Ovary (tissue), 10 donors: ENCODE measurements at places on chromosomes 16 and 17. TPM values are rescaled to one million over a fixed set of nuclear protein-coding genes. Genes with fewer than 3 reads are reported as not detected.

PABPN1L gene
- 0.25 TPM for polyA plus RNA-seq

PRSS22 gene
- 0.10 TPM for polyA plus RNA-seq

ZNF174 gene
- polyA plus RNA-seq: 22.2 TPM

CLEC19A gene
- not detected for polyA plus RNA-seq

ZFP3 gene
- polyA plus RNA-seq: 6.5 TPM

AKAP10 gene
- 22.8 TPM for polyA plus RNA-seq

GRB2 gene
- 41.5 TPM for polyA plus RNA-seq

TMEM114 gene
- not detected for polyA plus RNA-seq

RNF222 gene
- polyA plus RNA-seq: not detected

BAHCC1 gene
- polyA plus RNA-seq: 1.9 TPM

FOXO3B gene
- 3.7 TPM for polyA plus RNA-seq

SALL1 gene
- polyA plus RNA-seq: 1.7 TPM

KRT12 gene
- not detected for polyA plus RNA-seq

BIRC5 gene
- 1.4 TPM for polyA plus RNA-seq

MYH11 gene
- polyA plus RNA-seq: 2,765 TPM
